GM23338 (cell line): ENCODE measurements at places on chromosomes 13 and 19.

DNA sequence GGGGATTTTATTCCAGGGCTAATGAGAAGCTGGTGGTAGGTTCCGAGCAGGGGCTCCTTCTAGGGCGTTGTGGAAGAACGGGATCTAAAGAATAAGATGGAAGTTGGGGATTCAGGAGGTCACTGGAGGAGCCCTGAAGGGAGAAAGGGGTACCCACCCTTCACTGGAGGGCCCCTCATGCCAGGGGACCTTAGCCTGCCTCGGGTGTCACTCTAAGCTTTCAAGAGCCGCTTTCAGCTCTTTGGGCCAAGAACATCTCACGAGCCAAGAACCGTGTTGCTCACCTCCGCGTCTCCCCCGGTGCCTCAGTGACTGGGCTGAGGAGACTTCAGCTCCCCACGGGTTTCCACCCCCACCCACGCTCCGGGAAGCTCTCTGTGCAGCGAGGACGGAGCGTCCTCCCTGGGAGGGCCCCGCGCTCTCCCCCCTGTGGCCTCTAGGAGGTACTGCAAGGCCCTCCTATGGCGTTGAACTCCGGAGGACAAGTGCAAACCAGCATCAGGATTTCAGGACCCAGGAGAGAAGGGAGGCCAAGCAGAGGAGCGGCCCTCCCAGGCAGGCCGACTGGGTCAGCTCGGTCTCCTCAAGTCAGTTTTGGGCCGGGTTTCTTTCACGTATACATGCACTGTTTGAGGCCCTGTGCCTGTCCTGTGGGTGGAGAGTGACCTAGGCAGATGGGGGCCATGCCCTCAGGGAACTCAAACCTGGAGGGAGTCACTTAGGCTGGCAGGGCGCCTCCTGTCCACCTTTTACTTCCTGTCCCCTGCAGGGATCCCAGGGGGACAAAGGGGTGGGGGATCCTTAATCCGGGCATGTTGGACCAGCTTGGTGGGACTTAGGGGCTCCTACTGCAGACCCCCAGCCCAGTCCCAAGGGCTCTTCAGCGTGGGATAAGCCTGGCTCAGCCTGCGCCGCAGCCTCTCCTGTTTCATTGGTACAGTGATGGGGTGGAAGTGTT lies 5.1 kb upstream of the KRTDAP start:
- DNase-seq, result peak; percentile 86

DNA sequence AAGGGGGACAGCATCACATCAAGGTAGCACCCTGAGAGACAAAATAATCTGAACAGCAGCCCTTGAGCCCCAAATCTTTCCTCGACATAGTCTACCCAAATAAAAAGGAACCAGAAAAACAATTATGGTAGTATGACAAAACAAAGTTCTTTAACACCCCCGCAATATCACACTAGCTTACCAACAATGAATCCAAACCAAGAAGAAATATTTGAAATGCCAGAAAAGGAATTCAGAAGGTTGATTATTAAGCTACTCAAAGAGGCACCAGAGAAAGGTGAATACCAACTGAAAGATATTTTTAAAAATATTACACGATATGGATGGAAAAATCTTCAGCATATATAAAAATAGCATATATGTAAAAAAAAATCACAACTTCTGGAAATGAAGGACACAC lies 252.9 kb upstream of the SLITRK6 start:
- DNase-seq, result no peak

DNA sequence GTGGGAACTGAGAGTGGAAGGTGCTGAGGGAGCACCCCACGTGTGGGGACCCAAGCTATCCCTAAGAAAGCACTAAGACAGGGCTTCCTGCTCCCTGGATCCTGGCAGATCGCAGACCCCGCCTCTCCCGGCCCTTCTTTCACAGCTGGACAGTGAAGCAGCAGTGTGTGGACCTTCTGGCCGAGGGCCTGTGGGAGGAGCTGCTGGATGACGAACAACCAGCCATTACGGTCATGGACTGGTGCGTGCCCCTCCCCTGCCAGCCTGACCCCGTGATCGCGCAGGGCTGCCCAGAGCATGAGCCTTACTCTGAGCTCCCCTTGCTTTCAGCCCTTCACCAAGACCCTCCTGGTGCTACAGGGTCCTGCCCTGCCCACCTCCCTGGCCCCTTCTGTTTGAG lies 2.3 kb downstream of the NCCRP1 start:
- DNase-seq, result no peak

- no peak for DNase-seq
Measured at GRCh38 chr13:98368019-98368418, 190.9 kb upstream of the RNF113B start.

DNA sequence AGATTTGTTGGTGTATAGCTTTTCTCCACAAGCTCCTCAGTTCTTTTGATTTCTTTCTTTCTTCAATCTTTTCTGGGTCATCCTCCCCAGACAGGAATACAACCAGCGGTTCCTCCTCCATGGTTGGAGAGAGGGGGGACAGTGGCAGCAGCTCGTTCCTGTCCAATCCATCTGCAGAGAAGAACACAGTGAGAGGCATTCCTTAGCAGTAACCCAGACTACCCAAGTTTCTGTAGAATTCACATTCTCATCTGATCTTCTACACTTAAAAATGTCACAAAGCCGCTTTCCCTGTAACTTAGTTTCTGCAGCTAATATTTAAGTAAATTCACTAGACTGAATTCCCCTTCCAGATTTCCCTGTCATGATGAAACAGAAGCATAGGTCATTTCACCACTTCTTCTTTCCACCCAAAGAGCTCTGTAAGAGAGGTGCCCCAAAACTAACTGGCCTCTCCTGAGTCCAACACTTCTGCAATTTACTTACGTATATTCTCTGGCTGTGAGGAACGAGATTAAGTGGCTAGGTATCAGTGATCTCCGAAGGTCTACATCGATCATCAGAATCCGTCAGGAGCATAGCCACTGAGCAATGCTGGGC lies 171.9 kb downstream of the TBC1D4 start:
- no peak for DNase-seq

DNA sequence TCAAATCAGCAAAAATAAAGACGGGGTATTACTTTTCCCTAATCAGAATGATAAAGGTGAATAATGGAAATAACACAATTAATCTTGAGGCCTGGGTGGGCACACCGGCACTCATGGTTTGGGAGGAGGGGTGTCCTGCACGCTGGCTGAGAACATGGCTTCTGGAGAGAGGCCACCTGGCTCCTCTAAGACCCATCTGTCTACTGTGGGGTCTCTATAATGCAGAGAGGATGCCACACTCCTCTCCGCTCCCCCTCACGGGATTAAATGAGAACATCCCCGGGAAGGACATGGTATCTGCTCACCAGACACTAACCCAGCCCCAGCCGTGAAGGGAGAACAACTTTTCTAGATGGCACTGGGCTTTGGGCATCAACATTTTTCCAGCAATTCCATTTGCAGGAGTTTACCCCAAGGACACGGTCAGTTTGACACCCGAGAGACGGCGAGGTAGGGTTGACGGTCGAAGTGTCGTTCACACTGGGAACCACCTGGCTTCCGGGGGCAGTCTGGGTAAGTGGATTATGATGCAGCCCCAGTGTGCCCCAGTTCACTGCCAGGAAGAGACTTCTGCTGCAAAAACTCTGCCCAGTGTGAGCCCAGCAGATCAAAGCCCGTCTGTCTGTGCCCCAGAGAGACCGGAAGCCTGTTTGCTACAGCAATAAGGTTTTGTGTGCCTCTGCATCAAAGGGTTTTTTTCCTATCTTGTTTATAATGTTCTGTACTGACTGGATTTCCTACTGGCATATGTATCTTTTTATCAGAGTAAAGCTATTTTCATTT lies 56.6 kb downstream of the CEBPG start:
- DNase-seq, result no peak

DNA sequence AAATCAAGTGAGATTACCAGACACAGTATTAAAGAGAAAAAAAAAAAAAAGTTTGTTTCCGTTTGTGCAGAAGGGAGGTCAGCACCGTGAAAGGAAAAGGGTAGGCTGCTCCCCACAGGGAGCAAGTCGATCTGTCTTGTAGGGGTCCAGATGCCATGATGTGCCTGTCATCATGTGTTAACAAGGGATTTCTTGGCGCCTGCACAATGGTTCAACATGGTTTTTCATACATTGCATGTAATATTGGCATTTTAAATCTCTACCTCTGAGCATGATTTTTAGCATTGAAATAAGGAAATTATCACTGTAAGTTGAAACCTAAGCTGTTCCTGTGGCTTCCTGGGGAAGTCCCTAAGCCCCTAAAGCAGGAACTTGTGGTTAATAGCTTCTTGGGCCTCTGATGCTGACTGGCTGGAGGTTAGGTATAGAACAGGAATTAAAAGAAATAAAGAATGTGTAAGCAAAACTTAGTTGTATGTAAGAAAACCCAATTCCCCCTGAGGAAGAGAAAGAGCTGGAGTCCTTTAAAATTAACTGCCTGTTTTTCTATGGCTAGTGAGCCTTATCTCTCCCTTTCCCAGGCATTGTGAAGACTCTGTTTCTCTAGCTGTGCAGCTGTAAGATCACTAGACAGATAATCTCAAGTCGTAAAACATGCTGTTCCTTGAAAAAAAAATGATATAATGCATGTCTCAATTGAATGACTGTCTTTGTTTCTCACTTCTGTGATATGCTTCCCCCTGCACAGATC lies 7.4 kb upstream of the FCGBP start:
- no peak for DNase-seq

DNA sequence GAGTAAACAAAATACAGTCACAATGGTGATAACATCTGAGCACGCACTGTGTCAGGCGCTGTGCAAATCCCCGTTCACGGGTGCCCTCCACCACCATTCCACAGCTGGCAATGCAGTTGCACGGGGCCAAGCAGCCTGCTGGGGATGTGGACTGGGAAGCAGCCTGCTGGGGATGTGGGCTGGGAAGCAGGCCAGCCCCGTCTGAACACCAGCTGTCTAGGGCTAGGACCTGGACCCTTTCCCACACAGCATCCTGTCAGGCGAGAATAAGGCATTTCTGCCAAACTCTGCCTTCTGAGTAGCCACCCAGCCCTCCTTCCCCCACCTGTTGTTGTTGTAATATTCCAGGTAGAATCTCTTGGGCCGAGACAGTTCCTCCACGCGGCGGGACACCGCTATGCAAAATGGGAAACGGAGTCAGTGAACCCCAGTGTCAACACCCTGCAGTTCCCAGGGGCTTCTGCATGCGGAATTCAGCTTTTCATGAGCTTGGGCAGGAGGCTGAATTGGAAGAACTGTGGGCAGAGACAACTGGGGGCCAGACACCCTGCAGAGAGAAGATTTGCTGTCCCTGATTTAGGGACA lies 27.8 kb upstream of the MIER2 start:
- no peak for DNase-seq

GRCh38 chr13:113157206-113157928 lies 1.1 kb upstream of the PROZ start:
- DNase-seq, result no peak

- no peak for DNase-seq
Measured at GRCh38 chr13:34803756-34804155, 138.3 kb upstream of the NBEA start.

DNA sequence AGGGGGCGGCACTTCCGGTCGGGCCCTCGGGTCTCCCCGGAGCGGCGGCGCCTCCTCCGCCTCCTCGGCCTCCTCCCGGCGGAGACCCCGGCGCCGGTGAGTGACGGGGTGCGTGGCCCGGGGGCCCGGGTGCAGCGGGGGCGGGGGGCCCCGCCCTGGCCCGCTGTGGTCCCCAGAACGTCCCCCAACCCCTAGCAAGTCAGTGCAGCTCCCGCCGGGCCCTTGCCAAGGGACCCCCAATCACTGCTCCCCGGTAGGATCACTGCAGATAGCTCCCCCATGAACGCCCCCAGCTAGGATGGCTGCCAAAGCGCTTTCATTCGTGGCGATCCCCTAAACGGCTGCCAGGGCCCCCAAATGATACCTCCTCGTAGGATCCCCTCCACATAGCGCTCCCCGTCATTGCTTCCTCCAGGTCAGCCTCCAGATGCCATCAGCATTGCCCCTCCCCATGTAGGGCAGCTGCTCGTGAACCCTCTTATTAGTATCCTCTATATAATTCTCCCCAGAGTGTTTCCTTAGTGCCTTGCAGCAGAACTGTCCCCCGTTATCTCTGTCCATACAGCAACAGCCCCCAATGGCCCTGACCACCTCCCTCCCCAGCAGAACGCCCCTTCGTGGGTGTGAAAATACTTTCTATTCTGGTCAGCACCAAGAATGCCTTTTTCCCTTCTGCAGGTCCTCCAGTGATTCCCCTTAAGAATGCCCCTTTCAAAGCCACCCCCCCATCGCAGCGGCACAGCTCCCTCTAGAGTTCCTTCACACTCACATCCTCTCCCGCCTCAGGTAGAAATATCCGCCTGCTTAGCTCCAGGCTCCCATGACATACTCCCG lies at the start of gene ZNF865:
Gene ZNF865, plus strand, starts transcription at position 11 of the 834 bp plus-strand sequence. CDS start 7,972 bp downstream, outside the sequence.
- peak; percentile 94 for DNase-seq

DNA sequence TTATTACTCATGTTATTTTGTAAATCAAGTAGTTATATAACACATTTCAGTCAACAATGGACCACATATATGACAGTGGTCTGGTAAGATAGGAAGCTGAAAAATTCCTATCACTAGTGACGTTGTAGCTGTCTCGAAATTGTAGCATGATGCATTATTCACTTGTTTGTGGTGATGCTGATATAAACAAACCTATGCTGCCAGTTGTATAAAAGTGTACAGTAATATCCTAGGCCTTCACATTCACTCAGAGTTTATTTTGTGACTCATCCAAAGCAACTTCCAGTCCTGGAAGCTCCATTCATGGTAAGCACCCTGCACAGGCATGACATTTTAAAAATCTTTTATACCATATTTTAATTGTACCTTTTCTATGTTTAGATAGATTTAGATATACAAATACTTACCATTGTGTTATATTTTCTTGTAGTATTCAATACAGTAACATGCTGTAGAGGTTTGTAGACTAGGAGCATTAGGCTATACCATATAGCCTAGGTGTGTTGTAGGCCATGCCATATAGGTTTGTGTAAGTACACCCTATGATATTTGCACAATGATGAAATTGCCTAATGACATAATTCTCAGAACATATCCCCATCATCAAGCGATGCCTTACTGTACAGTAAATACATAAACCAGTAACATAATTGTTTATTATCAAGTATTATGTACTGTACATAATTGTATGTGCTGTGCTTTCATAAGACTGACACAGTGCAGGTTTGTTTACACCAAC lies 49.3 kb downstream of the IFT88 start:
- DNase-seq, result no peak

DNA sequence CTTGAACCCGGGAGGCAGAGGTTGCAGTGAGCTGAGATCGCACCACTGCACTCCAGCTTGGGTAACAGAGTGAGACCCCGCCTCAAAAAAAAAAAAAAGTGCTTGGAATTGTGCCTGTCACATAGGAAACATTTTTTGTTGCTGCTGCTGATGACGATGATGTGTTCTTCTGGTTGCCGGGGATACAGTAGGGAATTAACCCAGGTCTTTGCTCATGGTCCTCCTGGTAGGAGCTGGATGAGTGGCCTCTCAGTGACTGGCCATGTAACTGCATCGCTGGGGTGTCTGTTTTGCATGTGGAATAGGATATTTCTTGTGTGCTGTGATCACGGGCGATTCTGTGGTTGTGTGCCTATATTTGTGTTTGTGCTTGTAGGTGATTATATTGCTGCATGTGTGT lies 4.7 kb upstream of the CNFN start:
- no peak for DNase-seq

GRCh38 chr13:106407338-106407737 lies 128.1 kb downstream of the EFNB2 start:
- no peak for DNase-seq
